ENCODE measurements at places on chromosomes 6 and 20. TPM values are rescaled to one million over a fixed set of nuclear protein-coding genes. Genes with fewer than 3 reads are reported as not detected.

KCNS1 gene
- 0.56 TPM for total RNA-seq

DNA sequence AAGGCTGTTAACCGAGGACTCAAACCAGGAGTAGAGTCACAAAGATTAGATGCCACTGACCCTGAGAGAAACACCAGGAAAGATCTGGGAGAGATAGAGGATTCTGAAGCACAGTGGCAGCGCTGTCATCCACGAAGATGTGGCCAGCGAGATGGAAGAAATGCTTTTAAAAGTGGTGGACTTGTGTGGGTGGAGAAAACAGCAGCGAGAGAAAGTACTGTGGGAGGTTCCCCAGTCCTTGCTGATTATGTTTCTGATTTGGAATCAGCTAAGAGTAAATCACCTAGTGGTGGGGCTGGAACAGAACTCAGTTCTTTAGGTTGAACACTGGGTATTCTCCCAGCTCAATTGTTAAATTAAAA lies 435 bp upstream of the ZNF322 start:
- DNase-seq: no peak

SPEF1 gene
- total RNA-seq: 0.23 TPM

SLCO4A1 gene
- 55.0 TPM for total RNA-seq

- DNase-seq: no peak
These were observed 439.8 kb upstream of the JARID2 start for GRCh38 chr6:14806101-14806500.

GRCh38 chr20:31842471-31843157 lies 2.8 kb downstream of the FOXS1 start:
- DNase-seq: no peak

DNA sequence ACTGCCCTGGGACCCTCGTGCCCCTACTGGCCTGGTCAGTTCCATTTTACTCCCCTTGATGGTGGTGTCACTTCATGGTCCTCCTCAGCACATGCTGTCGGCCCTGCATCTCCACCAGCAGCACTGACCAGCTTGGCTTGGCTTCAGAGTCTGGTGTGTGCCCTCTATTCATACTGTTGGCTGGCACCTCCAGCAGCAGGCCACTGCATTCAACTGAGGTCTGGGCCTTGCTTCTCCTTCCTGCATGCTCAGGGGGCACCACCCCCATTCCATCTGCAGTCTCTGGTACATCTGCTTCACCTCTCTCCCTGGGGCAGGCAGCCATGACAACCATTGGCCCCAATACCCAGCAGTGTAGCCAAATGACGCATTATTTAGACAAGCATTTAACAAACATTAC lies 155.9 kb downstream of the SLC24A3 start:
- DNase-seq: no peak

- no peak for DNase-seq
These were observed 42.0 kb downstream of the ERMARD start for GRCh38 chr6:169793408-169793807.

GRCh38 chr6:139642346-139642745 lies 267.9 kb upstream of the CITED2 start:
- DNase-seq: no peak

DNA sequence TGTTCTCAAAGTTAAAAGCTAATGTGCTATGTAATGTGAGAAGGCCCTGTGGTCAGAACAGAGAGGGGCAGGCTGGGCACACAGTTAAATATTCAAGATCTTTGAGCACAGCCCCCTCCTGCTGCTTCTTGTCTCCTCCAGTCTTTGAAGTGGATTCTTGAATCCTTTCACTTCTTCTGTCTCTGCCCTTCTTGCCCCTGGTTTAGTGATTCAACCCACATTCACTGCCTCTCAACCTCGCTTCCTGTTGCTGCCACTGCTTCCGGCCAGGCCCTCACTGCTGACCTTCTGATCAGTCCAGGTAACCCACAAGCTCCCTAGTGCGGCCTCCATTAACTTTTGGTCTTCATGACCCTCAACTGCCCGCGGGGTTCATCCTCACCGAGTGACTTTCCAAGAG lies 417.3 kb upstream of the NOX3 start:
- no peak for DNase-seq

GRCh38 chr6:37588735-37589108 lies 89.0 kb upstream of the CCDC167 start:
- DNase-seq: no peak

HMGA1 gene
- 803 TPM for total RNA-seq

DNA sequence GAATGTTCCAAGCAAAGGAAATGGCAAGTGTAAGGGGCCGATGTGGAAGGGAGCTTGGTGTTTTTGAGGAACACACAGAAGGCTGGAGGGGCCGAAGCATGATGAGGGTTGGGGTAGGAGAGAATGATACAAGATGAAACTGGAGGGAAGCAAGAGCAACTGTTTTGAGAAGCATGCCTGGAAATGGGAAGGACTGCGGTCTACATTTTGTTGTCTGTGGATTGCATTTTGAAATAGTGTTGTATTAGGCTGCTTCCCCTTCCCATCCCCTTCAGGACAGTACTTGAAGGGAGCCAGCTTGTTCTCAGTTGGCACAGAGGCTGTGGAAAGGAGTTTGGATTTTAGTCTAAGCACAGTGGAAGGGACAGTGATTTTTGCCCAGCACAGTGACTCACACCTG lies 2.2 kb downstream of the TM9SF4 start:
- DNase-seq: no peak

DNA sequence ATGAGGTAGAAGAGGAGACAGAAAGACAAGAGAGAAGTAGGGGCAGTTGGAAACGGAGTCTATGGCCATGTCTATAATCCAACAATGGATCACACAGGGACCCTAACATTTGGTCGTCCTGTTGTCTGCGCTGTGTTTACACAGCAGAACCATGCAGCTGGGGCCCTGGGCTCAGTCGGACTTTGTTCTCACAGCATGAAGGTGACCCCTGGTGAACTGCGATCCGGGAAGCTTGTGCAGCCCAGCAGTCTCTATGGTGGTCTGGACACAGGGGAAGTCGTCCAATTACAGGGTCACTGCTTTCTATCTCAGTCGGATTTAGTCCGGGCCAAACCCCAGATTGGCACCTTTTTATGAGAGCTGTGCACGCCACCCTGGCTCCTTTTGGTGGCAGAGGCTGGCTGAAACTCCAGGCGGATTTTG lies 153.6 kb downstream of the FOXA2 start:
- DNase-seq: no peak

ADGRF1 gene
- total RNA-seq: not detected

- no peak for DNase-seq
These were observed 138.4 kb downstream of the ELOVL4 start for GRCh38 chr6:79808921-79809320.

DNA sequence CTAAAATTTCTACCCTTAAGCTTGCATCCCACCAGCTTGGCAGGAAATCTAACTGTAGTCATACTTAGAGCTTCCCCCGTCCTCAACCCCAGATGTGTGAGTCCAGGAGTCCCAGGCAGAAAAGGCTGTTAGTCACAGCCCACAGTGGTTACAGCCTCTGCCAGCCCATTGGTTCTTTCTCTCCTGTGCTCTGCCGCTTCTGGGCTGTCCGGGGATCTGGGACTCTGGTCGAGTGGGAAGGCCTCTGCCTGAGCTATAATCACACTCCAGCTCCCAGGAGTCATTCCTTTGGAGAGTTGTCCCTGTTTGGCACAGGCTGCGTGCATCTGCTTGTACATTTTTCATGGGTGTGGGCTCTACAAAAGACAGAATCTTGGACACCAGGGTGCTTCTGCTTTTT lies 45.6 kb upstream of the FYN start:
- no peak for DNase-seq

DNA sequence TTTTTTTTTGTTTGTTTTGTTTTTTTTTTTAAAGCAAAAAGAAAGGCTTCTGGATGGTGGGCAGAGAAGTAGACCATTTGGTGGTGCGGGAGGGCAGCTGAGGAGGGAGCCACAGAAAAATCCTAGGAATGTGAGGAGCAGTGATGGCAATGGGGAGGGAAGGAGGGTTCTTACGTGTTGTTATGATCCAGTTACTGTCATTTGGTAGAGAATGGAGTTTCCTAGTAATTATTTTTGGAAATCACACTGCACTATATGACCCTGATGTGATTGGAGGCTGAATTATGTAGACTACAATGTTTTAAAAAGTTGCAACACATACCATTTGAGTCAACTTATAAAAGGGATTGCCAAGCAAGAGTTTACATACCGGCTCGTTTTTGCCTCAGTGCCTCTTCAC lies 22.1 kb downstream of the ADGRF5 start:
- DNase-seq: no peak

DNA sequence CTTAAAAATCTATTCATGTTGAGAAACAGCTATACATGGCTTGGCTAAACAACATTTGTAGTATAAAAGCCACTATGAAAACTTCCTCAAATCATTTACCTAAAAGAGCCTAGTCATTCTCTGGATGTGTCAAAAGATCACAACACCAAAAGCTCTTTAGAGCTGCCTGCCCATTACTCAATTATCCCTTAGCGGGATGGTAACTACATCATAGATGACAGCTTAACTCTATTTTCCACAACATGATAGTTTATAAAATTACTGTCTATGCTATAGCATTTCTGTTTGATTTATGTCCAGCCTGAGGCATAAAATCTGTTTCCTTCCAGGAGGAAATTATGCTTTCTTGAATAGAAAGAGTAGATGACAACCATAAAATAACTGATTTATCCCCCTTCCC lies 777.6 kb upstream of the HS3ST5 start:
- DNase-seq: no peak

DNA sequence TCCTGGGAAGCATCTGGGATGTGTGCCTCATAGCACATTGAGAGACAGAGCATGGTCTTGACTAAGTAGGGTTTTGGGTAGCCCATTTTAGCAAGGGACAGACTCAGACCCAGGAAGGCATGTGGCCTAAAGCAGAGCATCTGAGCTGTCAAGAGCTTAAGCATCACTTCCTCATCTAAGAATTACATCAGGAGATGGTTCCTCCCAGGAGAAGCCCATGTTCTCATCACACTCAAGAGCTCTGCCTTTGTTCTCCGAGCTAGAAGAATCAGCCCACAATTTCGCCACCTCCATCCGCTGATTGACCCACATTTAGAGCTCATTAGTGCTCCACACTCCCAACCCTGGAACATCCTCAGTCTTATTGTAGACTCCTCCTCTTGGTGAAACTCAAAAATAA lies 68.3 kb downstream of the NPEPL1 start:
- DNase-seq: no peak

Measured in activated naive CD8-positive, alpha-beta T cell treated with anti-CD3 and anti-CD28 coated beads for 36 hours (primary cell).